ENCODE measurements at places on chromosomes 6 and 20. TPM values are rescaled to one million over a fixed set of nuclear protein-coding genes. Genes with fewer than 3 reads are reported as not detected.
A peak's percentile ranks its signal among the peaks of the same experiment; 100 is the strongest.

DNA sequence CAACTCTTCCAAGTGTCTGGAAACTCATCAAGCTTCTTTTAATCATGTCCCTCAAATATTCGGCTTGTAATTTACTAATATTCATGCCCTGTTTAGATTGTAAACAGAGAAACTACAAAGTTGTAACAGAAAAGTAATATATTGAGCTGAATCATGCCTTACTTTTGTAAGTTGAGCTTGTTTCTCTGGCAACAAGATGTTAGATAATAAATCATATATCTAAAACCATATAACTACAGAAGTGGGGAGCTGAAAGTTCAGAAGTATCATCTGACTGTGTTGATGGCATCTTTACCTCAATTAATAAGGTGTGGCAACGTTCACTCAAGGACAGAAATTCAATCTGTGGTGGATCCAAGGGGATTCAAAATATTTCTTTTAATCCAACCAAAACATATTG, 263.9 kb downstream of the PLCB1 start:
- no peak for DNase-seq

DNA sequence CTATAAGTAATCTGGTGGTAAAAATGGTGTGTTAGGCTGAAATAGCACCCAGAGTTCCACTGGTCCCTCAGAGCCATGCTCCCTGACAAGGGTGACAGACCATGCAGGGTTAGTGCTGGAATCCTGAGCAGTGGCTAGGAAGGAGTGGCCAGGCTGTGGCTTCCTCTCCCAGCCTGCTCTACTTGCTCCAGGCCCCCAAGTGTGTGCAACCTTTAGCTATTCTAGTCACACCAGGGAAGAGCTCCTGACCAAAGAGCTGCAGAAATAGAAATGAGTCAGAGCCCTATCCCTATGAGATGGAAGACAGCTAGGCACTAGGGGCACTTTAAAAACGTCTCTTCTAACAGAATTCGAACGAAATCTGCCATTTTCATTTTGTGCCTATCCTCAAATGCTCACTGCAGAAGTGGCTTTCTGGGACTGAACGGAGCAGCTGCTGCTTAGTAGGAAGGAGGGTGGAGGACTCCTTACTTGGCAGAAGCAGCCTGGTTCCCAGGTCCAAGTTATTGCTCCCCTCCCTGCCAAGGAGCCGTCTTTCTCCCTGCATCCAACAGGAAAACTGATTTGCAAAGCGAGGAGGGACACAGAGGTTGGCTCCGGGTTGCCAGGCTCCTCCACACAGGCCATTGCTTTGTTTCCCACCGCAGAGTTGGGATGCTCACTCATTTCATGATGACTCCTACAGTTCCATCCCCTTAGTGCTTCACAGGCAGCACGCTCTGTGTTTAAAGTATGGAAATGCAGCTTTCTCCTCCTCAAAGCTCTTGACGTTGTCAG, 754.5 kb downstream of the C6orf118 start:
- DNase-seq, result no peak

- DNase-seq, result peak; percentile 46
Measured at GRCh38 chr6:43923376-43924221, 153.6 kb downstream of the VEGFA start.

GRCh38 chr6:15480525-15480924, 182.3 kb downstream of the DTNBP1 start:
- no peak for DNase-seq

SOX18 gene
- not detected for total RNA-seq

LIN28B gene
- total RNA-seq, result not detected

SLC32A1 gene
- total RNA-seq, result not detected
